CD4-positive, alpha-beta T cell treated with Interleukin-17A for 1 hour (primary cell): ENCODE measurements at places on chromosomes 5 and 9.

- no peak for DNase-seq
These were observed 108.7 kb downstream of the RXRA start for GRCh38 chr9:134434894-134435506.

- no peak for DNase-seq
These were observed 144.4 kb upstream of the TBCA start for GRCh38 chr5:77920359-77921058.

- DNase-seq, result peak; percentile 39
These were observed 29.9 kb upstream of the C7 start for GRCh38 chr5:40879163-40879942.

GRCh38 chr5:107289030-107289714 is 381.6 kb downstream of the EFNA5 start:
- no peak for DNase-seq

DNA sequence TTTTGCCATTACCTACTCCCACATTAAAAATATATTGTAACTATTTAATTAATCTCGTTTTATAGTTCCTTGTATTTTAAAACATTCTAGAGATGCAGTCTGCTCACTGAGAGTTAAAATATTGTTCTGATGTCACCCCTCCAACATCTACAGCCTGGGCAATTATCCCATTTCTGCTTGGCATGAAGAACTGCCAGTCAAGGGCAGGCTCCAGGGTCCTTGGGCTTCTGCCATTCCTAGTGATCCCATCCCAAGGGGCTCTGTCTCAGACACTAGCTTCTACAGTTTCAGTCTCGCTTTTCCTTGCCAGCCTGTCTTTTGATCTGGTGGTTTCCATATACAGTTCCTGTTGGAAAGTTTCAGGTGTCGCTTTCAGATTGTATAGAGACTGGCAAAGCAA is 287.2 kb downstream of the TMEM232 start:
- no peak for DNase-seq

- no peak for DNase-seq
These were observed 24.7 kb upstream of the ADAM19 start for GRCh38 chr5:157600252-157600651.

- DNase-seq, result no peak
These were observed 27.9 kb upstream of the LPCAT1 start for GRCh38 chr5:1551426-1552301.

DNA sequence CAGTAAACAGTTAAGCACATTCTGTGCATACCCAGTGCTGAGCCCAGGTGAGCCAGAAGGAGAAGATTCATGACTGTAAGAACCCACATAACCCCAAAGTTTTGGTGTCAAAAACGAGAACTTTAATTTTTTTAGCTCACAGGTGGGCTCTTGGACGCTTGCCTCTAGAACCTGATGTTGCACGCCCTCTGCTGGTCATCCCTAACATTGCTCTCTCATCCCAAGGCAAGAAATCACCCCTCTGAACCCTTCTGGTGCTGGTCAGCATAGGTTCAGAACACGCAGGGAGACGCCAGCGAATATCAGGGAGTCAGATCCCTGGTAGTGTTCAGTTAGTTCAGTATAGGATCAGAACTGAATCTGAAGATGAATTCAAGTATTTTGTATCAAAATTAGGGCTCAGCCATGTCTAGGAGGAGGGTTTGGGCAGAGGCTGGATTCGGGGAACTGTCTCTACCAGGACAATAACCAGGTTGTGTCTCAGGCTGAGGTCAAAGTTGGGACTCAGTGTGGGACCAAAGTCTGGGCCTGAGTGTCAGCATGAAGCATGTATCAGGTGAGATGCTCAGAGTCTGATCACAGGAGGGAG is 4.1 kb upstream of the DNAJB5 start:
- peak; percentile 68 for DNase-seq

DNA sequence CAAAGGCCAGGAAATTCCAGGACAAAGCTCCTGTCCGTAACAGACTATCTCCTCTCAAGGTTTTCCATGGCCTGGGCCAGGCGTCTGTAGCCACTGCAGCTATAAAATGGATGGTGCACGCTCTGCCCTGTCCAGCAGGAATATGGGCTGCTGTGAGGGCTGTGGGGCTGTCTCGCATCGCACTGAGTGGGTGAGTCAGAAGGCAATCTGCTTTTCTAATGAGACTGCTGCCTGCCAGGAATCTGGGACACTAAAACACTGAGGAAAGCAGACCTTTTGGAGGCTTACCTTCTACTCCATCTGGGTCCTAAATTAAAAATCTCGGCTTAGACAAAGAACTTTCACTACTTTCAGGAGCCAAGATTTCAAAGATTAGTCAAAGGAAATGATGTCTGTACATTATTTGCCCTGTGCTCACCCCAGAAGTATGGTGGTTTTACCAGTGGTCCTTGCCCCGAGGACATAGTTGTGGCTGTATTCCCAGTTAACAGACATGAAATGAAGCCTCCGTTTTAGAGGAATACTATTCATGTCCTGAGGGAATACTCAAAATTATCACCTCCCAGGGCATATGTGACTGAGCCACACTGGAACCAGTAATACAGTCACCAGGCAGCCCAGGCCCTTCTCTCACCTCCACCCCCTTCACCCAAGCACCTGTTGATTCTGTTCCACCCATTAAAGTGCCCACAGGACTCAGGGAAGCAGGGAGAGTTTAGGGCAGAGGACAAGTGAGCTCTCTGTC is 56.4 kb downstream of the PFDN1 start:
- DNase-seq, result no peak

GRCh38 chr9:101966691-101967090 is 228.2 kb upstream of the GRIN3A start:
- no peak for DNase-seq

DNA sequence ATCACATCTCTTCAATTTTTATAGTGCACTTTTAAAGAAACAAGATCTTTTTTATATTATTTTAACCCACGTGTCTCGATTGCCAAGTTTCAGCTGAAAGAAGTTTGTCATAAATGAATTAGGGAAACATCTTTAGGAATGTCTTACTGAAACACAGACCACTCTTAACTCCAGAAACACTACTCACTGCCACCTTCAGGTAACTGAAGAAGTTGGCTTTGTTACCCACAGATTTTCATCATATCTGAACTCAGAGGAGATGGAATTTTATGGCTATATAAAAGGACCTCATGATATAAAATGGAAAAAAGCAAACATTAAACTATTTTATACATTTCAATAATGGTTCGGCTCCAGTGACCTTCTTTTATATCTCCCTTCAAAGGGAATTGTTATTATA is 158.0 kb downstream of the SEMA5A start:
- DNase-seq, result no peak

GRCh38 chr5:137632716-137633115 is 103.2 kb downstream of the KLHL3 start:
- DNase-seq, result no peak

GRCh38 chr5:58617241-58617640 is 34.4 kb downstream of the RAB3C start:
- DNase-seq, result no peak

- no peak for DNase-seq
These were observed 79.7 kb downstream of the ELAVL2 start for GRCh38 chr9:23746317-23746716.

GRCh38 chr9:113999256-114000062 is 78.6 kb downstream of the AMBP start:
- no peak for DNase-seq

- no peak for DNase-seq
These were observed 20.3 kb downstream of the KIF2A start for GRCh38 chr5:62326302-62326701.

GRCh38 chr5:174281089-174281760 is 235.7 kb downstream of the NSG2 start:
- DNase-seq, result no peak

- no peak for DNase-seq
These were observed 151.1 kb upstream of the APC start for GRCh38 chr5:112586596-112587062.

- DNase-seq, result no peak
These were observed 526 bp upstream of the CD14 start for GRCh38 chr5:140633501-140633900.

- DNase-seq, result peak; percentile 47
These were observed 56.1 kb downstream of the MEF2C start for GRCh38 chr5:88826646-88827585.

DNA sequence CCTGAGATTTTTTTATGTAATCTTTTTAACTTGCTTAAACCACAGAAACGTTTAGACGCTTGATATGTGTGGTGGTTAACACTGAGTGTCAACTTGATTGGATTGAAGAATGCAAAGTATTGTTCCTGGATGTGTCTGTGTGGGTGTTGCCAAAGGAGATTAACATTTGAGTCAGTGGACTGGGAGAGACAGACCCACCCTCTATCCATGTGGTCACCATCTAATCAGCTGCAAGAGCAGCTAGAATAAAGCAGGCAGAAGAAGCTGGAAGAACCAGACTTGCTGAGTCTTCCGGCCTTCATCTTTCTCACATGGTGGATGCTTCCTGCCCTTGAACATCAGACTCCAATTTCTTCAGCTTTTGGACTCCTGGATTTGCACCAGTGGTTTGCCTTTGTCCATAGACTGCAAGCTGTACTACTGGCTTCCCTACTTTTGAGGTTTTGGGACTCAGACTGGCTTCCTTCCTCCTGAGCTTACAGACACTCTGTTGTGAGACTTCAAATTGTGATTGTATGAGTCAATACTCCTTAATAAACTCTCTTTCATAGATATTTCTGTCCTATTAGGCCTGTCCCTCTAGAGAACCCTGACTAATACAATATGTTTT is 816.0 kb upstream of the CDH9 start:
- DNase-seq, result no peak

DNA sequence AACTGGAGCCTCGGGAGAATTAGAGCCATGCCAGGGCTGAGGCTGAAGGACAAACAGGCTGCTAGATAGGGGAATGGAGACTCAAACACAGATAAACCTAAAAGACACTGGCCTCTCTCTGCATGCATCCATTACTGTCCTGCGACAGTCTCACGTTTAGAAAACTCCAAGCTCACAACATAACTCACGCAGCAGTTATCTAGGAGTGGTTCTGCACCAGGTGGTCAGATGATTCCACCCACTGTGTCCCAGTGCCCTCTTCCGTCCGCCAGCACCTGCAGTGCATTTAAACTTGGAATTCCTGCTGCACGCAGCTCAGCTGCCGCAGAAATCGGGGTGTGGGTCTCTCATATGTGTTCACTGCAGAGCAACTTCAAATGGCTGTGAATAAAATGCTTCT is 272.6 kb upstream of the IRX2 start:
- no peak for DNase-seq

DNA sequence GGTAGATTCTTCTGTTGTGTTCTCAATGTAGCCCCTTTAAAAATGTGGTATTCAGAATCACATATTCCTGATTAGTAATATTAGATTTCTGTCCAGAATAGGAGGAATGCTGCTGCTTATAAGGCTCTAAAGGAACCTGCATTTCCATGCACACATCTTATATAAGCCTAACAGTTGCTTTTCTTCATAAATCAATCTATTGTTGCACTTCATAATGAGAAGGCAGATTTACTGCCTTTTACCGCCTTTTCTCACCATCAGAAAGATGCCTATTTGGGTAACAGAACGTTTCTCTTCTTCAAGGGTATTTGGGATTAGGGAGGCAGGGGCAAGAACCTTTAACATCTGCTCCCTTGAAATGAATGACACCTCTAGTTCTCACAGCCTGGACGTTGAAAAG is 243.4 kb downstream of the MLLT3 start:
- DNase-seq, result no peak

GRCh38 chr5:124274949-124275348 is 471.5 kb downstream of the ZNF608 start:
- no peak for DNase-seq

DNA sequence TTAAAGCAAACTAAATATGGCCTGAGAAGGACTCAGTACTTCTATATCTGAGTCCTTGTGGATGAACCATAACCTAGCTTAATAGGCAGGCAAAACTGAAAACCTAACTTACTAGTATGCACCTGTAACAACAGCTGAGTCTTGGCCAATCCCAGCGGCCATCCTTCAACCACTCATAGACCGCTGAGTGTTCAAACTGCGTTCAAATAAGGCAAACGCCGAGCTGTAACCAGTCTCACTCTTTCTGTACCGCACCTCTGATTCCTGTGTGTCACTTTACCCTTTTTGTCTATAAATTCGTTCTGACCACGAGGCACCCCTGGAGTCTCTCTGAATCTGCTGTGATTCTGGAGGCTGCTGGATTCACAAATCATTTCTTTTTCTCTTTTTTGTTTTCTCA is 170.5 kb downstream of the COL23A1 start:
- no peak for DNase-seq

DNA sequence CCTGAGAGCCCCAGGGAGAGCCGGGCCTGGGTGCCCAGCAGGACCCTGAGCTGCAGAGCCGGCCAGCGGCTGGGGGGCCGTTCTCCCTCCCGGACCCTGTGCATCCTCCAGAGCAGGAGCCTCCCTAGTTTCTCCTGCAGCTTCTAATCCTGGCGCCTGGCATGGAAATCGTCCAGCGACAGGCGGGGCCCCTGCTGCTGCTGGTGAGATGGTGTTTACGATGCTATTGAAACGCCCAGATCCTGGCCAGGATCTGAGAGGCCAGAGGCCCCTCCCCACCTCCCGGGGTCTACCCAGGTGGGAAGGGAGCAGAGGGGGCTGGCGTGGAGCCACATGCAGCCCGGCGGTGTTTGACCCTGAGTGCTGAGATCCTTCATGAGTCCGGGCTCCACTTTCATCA is 38.2 kb upstream of the CEP72 start:
- no peak for DNase-seq

- no peak for DNase-seq
These were observed 24.7 kb downstream of the POU4F3 start for GRCh38 chr5:146363161-146363874.

DNA sequence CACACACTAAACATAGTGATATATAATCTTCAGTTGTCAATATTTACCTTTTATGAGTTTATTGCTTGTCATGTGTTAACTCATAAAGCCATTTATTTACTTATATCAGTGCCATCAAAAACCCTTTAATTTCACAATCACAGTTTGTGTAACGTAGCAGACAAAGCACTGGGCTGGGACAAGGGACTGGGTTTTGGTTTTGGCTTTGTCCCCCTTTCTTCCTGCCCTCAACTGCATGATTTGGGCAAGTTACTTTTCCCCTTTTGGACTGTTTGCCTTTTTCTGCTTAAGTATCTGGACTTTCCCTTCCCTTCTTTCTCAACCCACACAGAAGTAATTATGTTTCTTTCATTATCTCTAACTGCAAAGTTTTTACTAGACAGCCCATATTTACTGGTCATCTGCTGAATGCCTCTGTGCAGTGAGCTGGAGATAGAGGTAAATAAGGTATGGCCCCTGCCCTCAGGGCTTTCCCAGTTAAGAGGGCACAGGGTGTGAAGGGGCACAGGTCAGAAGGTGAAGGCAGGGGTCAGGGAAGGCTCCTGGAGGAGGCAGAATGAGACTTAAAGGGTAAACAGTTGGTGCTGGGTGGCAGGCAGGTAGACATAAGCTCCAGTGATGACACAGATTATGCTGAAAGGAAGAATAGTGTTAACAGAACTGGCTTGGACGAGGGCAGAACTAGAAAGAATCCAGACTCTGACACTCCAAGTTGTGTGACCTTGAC is 14.8 kb upstream of the NR3C1 start:
- DNase-seq, result no peak

GRCh38 chr9:6330958-6331634 is 2.9 kb downstream of the TPD52L3 start:
- DNase-seq, result no peak
